ENCODE measurements at places on chromosomes 11 and 22.

- DNase-seq = no peak
These were observed 17.6 kb downstream of the YPEL4 start for GRCh38 chr11:57632116-57632515.

DNA sequence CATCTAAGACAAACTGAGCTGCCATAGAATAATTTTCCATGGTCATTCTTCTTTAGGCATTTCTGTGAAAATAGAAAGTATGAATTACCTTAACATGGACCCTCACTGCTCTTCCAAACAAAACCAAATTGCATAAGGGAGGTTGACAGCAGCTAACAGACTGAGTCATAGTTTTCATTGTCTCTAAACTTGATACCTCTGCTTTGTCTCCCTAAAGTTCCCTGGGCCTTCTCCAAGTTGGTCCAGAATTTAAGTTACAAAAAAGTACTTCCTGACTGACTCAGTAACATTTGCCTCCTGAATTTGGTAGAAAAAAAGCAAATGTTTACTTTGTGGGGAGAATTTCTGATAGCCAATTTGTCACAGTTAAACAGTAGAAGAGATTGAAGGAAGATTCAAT is 3.0 kb downstream of the OR8D1 start:
- DNase-seq = no peak

- no peak for DNase-seq
These were observed 1156.6 kb downstream of the TBC1D22A start for GRCh38 chr22:47919001-47919441.

DNA sequence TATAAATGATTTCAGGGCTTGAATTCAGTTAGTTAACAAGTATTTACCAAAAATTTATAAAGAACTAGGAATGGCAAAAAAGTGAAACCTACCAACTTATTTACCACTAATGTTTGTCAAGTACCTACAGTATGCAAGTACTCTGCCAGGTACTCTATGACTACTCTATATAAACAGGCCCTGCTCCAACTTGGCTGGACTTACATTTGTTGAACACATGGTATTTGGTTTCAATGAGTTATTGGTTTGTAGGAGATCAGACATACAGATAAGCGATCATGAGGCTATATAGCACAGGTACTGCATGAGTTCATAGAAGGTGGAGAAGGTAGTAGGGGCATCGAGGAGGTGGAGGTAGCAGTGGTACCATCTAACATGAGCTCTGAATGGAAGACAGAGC is 159.9 kb upstream of the PDGFD start:
- no peak for DNase-seq

- no peak for DNase-seq
These were observed 39.3 kb downstream of the KCNQ1OT1 start for GRCh38 chr11:2660357-2660939.

DNA sequence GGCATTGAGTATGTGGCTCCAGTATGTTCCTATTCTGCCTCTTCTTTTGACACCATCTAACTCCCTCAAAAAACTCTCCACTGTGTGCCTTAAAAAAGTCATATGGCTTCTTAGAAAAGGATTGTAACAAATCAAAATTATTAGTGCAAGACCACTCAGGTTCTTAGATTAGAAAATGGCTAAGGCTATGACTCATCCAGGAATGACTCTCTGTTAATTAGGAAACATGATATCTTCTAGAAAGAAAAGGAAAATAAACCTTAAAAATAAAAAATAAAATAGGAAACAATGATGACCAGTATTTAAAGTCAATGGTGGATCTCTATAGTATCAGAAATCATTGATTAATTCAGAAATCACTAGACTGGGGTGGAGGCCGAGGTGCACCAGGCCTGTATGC is 21.7 kb downstream of the SLC25A17 start:
- DNase-seq = no peak

DNA sequence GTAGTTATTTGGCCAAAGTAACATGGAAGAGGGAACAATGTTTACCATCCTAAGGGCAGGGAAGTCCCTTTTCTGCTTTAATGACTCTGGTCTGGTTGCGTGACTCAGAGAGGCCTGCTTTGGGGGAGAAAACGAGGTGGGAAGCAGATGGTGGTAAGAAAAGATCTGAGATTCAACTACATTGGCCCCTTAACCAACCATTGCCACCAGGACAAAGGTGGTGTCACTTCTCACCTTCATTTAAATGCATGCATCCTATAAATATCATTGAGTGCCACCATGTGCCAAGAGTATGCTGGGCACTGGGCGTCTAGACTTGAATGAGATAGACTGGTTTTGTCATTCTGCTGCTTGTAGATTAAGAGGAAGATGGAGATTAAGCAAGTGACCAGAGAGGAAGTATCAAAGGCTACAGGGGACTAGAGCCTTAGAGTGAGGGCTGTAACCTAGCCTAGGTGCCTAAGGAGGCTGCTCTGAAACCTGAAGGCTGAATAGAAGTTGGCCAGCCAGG is 3.6 kb upstream of the SORL1 start:
- no peak for DNase-seq

DNA sequence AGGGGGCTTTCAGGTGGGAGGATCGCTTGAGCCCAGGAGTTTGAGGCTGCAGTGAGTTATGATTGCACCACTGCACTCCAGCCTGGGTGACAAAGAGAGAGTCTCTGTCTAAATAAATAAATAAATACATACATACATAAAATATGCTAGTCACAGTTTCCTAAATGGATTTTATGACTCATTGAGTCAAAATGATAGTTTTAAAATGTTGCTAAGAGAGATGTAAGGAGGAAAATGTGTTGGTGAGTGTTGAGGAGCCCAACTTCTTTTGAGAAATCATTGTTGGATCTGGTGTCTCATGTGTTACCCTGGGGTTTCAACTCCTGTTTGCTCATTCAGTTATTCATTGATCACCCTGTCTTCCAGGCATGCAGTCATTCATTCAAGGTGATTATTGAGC is 21.0 kb downstream of the PARVB start:
- DNase-seq = no peak

- no peak for DNase-seq
These were observed 104.8 kb downstream of the RPL27A start for GRCh38 chr11:8787372-8787771.

DNA sequence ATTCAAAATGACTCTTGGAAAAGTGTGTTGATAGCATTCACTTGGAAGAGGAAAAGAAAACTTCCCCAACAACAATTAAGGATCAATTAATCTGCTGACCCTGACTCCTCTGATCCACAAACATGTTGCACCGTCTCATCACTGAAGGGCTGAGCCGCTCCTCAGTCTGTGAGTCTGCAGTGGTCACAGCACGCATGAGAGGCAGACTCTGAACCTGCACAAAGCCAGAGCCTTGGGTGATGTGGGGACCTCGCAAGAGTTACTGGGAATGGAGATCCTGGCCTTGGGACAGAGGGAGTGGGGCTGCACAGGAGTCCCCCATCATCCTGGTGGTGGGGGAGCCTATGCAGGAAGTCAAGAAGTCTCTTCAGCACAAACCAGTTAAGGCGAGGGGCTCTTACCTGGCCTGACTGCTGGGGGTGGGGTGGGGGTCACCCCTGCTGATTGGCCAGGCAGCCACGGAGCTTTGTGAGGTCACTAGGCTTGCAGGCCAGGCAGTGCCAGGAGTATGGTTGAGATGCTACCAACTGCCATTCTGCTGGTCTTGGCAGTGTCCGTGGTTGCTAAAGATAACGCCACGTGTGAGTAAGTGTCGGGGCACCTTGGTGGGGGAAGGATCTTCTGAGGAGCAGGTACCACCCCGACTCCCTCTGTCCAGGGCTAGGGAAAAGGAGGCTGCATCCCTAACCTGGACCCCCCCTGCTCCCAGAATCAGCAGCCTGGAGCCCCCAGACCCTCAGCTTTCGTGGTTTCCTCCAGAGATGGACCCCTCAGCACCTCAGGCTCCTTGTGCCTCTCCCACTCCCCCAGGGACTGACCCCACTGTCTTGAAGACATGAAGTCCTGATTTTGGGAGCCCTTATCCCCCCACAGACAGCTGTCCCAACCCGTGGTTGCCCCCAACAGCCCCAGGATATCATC is at the start of gene ACR:
Gene ACR (plus strand): TSS at position 477 of the 921 bp plus-strand sequence. CDS start 32 bp downstream, at position 509.
- no peak for DNase-seq

- no peak for DNase-seq
These were observed 400.4 kb downstream of the NTM start for GRCh38 chr11:131770801-131771200.

DNA sequence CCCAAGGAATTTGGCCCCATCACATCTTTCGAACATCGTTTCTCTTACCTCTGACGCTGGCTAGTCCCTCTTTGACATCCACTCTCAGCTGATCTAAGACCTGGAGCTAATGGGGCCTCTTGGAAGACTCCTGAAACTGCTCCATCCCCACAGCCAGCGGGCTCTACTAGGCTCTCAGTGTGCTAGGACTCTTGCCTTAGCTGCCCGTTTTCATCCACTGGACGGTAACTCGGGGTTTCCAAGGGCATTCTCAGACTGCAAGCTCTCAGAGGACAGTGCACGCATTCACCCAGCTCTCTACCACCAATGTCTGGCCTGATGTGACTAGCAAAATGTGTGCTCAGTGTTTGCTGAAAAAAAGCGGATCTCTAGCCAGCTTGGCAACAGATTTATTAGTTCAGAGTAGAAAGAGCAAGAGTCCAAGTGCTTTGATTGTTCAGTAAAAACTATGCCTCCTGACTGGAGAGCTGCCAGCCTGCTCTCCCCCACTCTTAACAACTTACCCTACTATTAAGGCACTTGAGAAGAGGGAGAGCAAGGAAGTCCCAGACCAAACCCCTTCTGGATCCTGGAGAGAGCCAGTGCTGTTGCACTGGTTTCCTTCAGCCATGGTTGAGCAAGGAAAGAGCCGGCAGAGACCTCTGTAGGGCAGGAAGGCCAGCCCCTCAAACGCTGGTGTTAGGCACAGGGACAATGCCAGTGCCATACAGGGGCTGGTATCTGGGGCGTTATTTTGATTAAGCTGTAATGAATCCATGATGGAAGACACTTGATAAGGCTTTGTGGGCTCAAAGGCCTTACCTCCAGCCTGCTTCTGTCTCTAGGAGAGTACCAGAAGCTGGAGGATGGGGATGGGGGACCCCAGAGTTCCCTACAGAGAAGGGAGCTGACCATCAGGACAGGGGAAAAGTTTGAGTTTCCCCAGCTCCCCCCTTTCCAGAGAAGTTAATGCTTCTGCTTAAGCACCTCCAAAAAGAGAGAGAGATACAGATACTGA is 9.2 kb downstream of the RELA start:
- no peak for DNase-seq

- no peak for DNase-seq
These were observed 33.1 kb downstream of the ARAP1 start for GRCh38 chr11:72719144-72719543.

- DNase-seq = no peak
These were observed 119.5 kb downstream of the ENTHD1 start for GRCh38 chr22:39773976-39774539.

DNA sequence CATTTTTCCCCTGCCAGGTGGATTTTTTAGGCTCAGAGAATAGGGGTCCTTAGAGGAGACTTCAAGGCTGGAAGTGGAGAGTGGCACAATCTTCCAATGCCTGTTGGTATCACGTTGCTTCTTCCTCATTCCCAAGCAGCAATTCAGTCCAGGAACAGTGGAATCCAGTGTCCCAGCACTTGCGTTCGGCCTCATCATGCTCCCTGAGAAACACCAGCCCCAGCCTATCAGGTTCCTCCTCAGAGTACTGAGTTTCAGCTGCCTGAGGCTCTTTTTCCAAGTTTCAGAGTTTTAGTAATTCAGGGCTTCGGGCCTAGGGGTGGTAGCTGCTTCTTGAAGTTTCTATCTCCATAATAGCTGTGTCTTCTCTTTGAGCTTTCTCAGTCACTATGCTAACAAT is 31.9 kb upstream of the NRGN start:
- no peak for DNase-seq

DNA sequence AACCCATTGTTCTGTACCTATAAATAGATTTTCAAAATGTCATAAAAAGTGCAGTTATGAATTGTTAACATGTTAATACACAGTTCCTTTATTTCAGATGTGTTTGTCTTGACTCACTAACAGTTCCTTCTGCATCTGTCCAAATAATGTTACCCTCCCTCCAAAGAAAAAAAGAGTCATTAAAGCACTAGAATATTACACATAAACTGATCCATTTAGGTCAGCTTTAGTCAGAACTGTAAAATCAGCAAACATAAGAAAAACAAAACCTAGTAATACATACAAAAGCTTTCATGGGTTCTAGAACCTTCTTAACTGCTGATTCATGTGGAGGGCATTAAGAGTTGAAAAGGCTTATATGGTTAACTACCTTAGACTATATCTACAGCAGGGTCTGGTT is 65.4 kb downstream of the SESN3 start:
- DNase-seq = no peak

- DNase-seq = no peak
These were observed 15.4 kb upstream of the MYOD1 start for GRCh38 chr11:17703951-17704350.

- no peak for DNase-seq
These were observed 5.9 kb downstream of the DBX1 start for GRCh38 chr11:20154381-20154780.

DNA sequence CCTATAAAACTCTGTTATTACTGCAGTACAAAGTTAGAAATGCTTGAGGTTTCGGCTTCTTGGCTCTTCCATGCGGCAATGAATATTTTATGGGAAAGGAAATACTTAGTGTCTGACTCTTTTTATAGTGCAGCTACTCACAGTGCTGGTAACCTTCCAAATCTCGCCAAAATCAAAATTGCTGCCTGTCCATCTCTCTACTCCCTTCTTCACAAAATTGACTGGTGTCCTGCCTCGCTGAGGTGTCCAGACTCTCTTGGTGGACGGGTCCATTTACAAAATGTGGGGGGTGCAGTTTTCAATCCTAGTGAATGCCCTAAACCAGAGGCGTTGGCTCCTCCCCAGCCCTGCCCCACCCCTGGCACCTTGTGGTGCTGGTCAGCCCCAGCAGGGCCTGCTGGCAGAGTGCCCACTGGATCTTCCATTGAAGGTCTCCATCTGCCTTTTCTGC is 73.5 kb downstream of the ZBTB16 start:
- no peak for DNase-seq

GRCh38 chr11:1203505-1204271 is 19.2 kb upstream of the MUC5B start:
- no peak for DNase-seq

DNA sequence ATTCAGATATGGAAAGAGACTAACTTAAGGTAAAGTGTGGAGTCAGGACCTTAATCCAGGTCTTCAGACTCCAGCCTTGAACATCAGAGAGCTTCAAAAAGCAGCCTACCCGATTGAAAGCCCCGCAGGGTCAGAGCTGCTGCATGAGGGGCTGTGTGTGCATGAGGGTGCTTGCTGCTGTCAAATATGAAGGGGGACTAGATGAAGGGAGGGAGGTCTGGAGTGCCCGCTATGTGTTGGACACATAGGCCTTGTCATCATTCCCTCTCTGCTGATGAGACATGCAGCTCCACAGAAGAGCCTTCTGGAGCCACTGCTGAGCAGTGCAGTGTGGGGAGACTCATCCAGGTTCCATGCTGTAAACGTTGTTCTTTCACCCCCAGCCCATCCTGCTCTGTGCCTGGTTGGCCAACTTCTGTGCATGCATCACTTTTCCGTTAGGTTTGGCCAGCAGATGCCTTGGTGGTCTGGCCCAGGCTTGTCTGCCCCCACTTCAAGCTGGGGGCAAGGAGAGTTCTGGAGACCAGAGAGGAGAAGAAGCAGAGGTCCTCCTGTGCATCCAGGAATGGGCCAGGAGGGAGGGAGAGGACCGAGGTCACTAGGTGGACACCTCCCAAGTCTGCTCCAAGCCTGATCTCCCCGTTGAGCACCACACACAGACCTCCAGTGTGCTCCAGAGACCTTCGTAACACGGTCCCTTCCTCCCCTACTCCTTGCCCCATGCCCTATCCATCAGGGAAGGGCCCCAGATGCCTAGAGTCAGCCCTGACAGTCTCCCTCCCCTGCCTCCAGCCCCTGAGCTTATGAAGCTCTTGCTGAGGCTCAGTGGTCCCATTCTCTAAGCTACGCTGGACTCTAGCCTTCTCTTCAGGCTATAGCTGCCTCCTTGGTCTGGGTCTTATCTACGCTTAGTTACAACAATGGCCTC is 32.0 kb downstream of the LRRC32 start:
- DNase-seq = no peak
